GM06990 (cell line): ENCODE measurements at places on chromosomes 2 and 18.

DNA sequence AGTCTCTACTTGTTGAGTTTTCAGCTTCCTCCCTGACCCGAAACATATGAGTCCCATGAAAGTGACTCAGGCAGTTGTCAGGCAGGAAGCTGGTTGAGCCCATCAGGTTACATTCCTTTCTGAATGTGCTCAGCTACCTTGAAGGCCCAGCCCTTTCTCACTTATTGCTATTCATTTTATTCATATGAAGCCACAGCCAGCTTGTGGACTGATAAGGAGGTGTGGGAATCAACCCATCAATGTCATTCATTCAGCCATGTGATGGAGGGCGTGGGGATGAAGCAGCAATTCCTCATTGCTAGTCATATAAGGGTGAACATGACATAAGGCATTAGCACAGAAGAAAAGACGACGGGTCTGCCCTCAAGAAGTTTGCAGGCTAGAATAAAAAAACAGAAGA is 5.3 kb upstream of the VPS4B start:
- DNase-seq: no peak

- no peak for DNase-seq
These were observed 226.3 kb downstream of the CCDC85A start for GRCh38 chr2:56410140-56410539.

DNA sequence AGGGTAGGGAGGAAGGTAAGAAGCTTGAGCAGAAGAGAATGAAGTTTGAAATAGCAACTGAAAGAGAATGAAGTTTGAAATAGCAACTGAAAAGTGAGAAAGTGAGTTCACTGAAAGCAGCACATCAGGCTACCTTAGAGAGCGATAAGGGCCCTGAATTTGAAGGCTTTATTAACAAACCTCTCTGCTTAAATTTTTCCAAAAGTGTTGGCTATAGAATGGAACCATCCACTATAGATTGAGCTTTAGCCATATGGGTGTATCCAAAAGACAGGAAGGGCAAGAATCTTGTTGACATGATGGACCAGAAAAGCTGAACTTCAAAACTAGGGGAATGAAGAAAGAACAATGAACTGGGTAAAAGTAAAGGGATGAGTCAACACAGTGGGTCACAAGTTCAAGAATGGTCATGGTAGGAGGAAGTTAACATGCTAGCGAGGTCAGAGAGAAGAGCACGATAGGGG is 122.5 kb downstream of the ASXL3 start:
- DNase-seq: peak; percentile 37

GRCh38 chr2:152106464-152106863 is 7.6 kb upstream of the CACNB4 start:
- DNase-seq: no peak

- no peak for DNase-seq
These were observed 61.3 kb downstream of the GDF7 start for GRCh38 chr2:20728114-20728758.

- no peak for DNase-seq
These were observed 280.0 kb upstream of the RAB12 start for GRCh38 chr18:8329186-8329771.

GRCh38 chr18:37986665-37987064 is 421.1 kb upstream of the CELF4 start:
- no peak for DNase-seq

DNA sequence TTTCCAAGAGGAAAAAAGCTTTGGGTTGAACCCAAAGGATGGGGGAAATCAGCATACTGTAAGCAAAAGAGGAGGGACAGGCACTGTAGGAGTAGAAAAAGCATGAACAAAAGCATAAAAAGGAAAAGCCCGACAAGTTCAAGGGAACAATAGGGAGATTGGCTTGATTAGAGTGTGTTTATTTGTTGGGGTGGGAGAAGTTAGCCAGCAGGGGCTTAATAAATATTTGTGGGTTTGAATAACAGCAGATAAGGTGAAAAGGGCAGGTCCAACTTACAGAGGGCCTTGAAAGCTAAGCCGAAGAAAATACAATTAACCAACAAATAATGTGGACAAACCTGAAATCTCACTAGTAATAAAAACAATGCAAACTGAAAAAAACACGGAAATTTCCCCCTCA is 126.7 kb downstream of the THADA start:
- no peak for DNase-seq

DNA sequence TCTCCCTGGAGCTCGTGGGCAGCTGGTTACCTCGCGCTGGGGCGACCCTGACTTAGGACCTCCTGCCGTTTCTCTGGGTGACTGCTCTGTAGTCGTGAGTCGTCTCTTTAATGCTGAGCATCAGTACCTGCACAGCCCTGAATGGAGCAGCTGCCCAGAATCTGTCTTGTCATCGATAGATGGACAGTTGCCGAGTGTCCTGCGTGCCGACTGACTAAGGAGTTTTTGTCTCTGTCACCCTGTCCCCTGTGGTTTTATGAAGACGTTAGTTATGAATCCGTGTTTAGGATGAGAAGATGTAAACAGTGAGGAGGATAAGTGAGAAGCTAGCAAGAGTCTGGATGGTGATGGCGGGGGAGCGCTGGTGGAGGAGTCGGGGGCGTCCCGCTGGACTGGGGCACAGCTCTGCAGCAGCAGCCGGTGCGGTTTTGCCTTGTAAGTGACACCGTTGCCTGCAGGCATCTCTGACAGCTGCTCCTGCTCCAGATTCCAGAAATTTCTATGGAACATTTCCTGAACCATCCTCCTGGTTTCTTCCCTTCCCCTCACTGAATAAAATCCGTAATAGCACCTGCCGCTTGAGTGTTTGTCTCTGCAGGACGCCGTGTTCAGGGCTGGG is 13.3 kb downstream of the AGAP1 start:
- no peak for DNase-seq

- DNase-seq: no peak
These were observed 40.6 kb upstream of the TFPI start for GRCh38 chr2:187594801-187595200.

- DNase-seq: no peak
These were observed 133.7 kb upstream of the MEIS1 start for GRCh38 chr2:66301022-66301766.

GRCh38 chr18:22682720-22683119 is 250.4 kb upstream of the RBBP8 start:
- no peak for DNase-seq

DNA sequence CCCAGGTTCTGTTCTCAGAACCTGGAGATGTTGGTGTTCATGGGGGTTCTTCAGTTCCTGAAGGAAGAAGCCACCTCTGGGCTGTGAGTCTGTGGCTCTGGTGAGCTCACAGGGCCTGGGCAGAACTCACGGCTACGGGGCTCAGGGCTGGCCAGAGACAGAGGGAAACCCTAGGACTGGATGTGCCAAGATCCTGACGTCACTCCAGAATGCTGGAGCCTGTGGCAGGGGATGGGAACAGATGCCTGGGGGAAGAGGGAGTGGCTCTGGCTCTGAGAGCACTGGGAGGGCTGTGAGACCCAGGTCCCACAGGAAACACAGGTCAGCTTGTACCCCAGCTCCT is at the start of gene OTOF:
Gene OTOF (minus strand): TSS at position 214 of the 343 bp plus-strand sequence.
- no peak for DNase-seq

DNA sequence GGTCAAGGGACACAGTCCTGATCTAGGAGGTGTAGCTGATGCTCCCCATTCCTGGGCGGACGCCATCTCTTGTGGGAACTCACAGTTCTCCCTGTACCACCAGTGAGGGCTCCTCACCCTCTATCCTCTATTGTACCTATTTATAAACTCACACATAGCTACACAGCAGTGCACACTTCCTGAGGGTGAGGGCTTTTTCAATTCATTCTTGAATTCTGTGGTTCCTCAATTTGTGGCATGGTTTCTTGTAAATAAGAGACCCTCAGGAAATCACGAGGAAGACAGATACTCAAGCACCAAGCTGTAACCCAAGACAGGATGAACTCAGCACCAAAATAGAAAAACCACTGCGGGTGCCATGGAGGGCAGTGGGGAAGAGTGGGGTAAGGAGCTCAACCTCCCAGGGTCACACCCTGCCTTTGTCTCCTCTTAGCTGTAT is 245.9 kb upstream of the PXDN start:
- DNase-seq: no peak

DNA sequence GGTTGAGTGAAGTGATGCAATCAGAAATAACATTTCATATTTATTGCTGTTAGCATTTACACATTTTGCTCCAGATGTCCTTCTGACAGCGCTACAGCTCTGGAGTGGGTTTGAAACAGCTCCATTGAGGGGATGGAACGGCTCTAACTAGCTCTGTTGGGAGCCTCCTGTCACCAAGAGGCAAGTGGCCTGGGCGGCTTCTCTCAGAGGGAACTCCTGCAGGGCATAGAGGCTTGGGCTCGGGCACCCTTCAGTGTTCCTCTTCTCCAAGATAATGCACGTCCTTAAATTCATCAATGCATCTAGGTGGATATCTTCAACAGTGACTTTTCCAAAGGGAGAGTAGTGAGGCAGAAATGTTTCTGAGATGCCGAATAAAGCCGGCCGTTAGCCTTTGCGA is 122.5 kb downstream of the CNTNAP5 start:
- no peak for DNase-seq

DNA sequence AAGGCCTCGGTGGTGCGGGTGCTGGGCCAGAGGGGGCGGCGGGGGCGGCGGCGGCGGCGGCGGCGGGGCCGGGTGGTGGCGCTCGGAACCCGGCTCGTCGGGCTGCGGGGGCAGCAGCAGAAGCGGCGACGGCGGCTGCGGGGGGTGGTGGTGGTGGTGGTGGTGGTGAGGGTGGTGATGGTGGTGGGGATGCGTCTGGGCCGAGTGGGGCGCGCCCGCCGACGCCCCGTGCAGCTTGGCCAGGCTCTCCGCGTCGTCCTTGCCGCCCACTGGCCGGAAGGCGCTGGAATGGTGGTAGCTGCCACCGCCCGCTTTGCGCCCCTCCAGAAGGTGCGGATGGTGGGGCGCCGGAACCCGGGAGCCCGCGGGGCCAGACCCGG is 4.4 kb downstream of the SKOR2 start:
- no peak for DNase-seq

DNA sequence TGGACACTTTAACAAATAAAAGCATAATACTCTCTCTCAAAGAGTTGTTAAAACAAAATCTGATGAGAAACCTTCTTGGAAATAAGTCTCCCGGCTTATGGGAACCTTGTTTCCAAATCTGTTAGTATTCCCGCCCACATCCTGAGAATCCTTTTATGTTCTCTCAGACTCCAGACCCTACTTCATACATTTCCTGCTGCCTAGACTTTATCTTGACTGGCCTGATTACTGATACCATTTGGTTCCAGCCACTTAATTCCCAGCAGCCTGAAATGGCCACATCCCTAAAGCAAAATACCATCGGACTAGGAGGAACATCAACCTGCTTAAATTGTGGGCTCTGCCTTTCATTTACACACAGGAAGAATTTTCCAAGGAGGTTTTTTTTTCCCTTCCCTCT is 79.1 kb upstream of the CYP1B1 start:
- DNase-seq: no peak

DNA sequence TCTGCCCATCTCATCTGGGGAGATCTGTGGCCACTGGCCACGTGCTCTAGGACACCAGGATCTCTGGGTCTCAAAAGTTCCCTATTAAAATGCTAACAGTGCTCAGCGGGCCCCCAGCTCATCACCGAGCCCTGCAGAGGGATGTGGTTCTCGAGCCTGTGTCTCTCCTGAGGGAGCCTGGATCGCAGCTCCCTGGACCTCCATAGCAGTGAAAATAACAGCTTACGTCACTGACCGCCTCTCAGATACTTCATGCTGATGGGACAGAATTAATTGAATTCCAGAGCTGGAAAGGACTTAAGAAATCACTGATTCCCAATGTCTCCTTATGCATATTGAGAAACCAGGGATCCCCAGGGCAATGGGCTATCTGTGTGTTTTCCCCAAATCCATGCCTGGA is 90.0 kb downstream of the GALR1 start:
- DNase-seq: no peak

- no peak for DNase-seq
These were observed 269.3 kb upstream of the EPC2 start for GRCh38 chr2:148375214-148375613.

DNA sequence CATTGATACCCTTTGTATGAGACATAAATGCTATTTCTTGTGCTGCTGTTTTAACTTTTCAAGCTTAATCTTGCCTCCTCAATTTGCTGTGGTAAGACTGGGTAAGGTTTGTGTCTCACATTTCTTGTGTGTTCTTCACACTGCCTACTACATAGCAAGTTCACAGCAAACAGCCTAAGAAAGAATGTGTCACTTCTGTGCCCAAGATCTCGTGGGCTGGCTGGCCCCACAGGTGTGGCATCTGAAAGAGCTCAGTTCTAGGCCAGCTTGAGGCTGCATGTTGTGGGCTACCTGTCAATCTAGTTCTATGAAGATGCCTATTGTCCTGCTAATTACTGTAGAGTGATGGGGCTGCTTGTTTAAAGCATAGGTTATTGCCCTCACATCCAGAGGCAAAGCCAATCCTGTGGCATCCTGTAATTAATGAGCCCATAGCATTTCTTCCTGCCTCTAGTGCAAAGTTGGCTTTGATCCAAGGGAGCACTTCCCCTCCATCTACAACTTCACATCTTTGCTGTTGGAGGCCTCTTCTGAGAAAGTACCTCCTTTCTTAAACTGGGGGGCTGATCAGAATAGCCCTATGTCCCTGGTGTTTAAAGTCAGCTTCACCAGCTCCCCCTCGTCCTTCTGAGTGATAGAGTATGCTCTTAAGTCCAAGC is 40.9 kb upstream of the ASPRV1 start:
- DNase-seq: no peak

- DNase-seq: no peak
These were observed 12.5 kb downstream of the ABCG8 start for GRCh38 chr2:43851011-43851980.

DNA sequence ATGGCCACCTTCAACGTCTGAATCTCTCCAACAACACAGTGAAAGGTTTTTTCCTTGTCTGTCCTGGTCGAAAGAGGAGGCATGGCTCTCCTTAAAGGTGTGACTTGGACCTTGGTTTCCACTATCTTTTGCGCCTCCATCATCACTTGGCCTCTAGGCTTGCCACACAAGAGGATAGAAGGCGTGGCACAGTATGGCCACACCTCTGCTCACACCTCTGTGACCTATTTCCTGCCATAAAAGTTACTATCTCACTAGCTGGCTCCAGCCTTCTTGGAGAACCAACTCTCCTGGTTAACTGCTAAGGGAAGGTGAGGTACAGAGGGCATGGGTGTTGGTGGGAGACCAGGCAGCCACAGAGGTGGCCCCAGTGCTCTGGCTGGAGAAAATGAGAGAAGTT is 165.9 kb downstream of the UXS1 start:
- DNase-seq: no peak

DNA sequence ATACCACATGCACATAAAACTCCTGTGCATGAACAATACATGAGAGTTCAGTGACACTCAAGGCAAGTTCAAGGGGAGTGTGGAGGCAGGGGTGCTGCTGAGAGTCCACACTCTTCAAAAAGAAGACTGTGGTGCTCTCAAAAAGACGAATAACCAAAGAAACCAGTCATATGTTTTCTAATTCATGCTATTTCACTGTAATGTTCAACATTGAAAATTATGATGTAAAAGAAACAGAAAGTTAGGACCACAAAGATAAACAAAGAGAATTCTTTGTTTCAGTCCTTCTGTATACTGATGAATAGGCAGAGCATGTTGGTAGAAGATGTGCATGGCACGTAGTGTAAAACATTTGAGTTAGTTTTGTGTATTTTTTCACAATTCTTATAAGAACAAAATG is 864.2 kb upstream of the LRATD1 start:
- no peak for DNase-seq
